ENCODE measurements at places on chromosomes 5 and 9.

GRCh38 chr5:142894749-142895148, 124.6 kb downstream of the ARHGAP26 start:
- DNase-seq = no peak

GRCh38 chr9:88256216-88256615, 117.9 kb upstream of the SPATA31C2 start:
- DNase-seq = no peak

DNA sequence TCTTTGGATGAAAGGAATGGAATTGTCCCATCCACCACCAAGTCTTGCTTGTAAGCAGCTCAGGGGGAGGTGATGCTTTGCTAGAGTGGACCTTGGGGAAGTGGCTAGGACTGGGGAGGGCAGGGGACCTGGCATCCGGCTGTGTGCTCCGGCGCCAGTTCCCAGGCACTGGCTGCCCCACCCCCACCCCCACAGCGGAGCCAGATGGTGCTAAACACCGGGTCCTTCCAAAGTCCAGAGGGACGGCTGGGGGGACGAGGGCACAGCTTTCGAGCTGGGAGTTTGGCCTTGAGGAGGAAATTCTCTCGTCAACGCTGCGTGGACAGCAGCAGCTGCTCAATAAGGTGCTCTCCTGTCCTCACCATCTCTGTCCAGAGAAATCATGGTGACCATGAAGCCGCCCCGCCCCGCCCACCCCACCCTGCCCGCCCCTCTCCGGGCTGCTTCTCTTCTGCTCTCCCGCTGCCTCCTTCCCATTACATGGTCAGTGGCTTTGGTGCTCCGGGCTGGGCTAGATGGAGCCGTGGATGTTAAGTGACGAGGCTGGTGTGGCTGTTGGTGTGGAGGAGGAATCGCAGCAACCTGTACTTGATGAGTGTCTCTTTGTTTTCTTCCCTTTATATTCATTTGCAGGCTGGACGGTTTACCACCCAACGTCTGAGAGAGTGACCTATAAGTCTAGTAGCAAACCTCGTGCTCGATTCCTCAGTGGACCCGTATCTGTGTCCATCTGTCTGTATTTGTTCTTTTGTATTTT, 115.7 kb downstream of the WNK2 start:
- DNase-seq = no peak

GRCh38 chr5:65742565-65743231, 20.7 kb downstream of the NLN start:
- peak; percentile 68 for DNase-seq

GRCh38 chr9:133732639-133733408, 5.3 kb downstream of the SARDH start:
- no peak for DNase-seq

- peak; percentile 9 for DNase-seq
Observed at GRCh38 chr5:116032094-116032517, at the start of gene ARL14EPL. TSS of gene ARL14EPL (plus strand) at chr5:116032472. CDS start at chr5:116051466, 18,994 bp downstream.

DNA sequence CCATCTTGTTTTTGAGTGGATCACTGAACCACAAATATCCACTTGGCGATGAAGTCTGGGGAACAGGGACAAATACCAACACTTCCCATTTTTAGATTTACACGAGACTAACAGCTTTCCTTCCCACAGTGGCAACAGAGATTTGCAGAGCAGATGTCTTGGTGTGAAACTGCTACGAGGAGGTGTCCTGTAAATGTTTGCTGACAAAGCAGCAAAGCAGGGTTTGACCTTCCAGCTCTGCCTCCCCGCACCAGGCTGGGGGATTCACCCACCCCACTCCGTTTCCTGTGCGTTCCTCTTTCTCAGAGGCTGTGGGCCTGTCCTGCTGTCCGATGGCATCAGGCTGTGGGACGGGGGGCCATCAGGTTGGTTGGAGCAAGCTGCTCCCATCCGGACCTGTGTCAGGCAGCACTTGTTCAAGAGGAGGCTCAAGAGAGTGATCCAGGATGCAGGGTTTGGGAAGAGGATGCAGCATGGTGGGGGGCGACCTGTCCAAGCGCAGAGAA, 693 bp upstream of the RGS3 start:
- DNase-seq = no peak

GRCh38 chr5:100864931-100865330, 38.2 kb downstream of the ST8SIA4 start:
- no peak for DNase-seq
